ENCODE measurements at places on chromosomes 3 and 15.
A peak's percentile ranks its signal among the peaks of the same experiment; 100 is the strongest.

DNA sequence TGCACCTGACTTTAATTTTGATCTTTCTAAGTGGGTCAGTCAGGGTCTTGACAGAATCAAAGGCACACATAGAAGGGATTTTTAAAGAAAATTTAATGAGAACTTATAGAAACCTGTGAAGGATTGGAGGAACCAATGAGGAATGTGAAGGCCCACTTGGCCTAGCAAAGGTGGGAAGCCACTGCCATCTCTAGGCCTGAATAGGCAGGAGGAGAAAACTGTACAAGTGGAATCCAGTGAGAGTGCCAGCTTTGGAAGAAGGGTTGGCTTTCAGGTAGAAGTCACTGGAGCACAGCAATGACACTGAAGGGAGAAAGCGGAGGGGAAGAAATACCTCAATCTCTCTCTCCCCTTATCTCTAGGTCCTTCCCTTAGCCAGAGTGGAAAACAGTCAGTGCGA is 380.7 kb upstream of the KCNMB2 start:
- no peak overlapping the region for H3K27ac ChIP-seq
- DNase-seq: no peak
- H3K27me3 ChIP-seq: no peaks in the 10 kb centered on the region
- H3K4me1 ChIP-seq: no peaks in the 10 kb centered on the region

- H3K4me1 ChIP-seq: peaks cover 44% of the 10 kb centered on the region
- no peak overlapping the region for H3K27ac ChIP-seq
- no peak for DNase-seq
- no peaks in the 10 kb centered on the region for H3K36me3 ChIP-seq
- H3K4me3 ChIP-seq: no peak overlapping the region
These were observed 30.9 kb upstream of the POLG start for GRCh38 chr15:89365462-89366065.

DNA sequence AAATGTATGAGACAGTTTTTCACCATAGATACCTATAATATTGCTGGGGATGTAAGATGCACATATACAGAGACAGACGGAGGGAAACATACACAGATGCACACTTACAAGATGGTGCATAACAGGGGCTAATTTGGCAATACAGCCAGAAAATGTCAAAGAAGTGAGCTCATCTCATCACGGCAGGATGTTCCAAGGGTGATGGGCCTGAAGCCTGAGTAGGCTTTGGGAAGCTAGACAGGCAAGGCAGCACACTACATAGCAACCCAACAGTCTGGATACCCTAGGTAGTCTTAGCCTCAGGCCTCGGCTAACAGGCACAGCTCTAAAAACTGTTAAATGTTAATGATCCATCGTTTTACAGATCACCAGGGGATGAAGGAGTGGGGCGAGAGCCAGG is 148.5 kb downstream of the OSBPL10 start:
- no peaks in the 10 kb centered on the region for H3K36me3 ChIP-seq
- H3K27ac ChIP-seq: no peak overlapping the region
- no peak for DNase-seq
- no peaks in the 10 kb centered on the region for H3K27me3 ChIP-seq
- H3K4me3 ChIP-seq: no peak overlapping the region
- peaks cover 2% of the 10 kb centered on the region for H3K4me1 ChIP-seq

GRCh38 chr15:65577129-65577996 is 33.6 kb downstream of the INTS14 start:
- no peak overlapping the region for H3K4me3 ChIP-seq
- peaks cover 50% of the 10 kb centered on the region for H3K36me3 ChIP-seq
- DNase-seq: no peak
- no peak overlapping the region for H3K27ac ChIP-seq
- H3K4me1 ChIP-seq: no peaks in the 10 kb centered on the region

- H3K4me1 ChIP-seq: no peaks in the 10 kb centered on the region
- no peaks in the 10 kb centered on the region for H3K36me3 ChIP-seq
- H3K27me3 ChIP-seq: no peaks in the 10 kb centered on the region
- no peak overlapping the region for H3K4me3 ChIP-seq
- H3K27ac ChIP-seq: no peak overlapping the region
- no peak for DNase-seq
These were observed 433.2 kb upstream of the BCHE start for GRCh38 chr3:166270429-166270828.

DNA sequence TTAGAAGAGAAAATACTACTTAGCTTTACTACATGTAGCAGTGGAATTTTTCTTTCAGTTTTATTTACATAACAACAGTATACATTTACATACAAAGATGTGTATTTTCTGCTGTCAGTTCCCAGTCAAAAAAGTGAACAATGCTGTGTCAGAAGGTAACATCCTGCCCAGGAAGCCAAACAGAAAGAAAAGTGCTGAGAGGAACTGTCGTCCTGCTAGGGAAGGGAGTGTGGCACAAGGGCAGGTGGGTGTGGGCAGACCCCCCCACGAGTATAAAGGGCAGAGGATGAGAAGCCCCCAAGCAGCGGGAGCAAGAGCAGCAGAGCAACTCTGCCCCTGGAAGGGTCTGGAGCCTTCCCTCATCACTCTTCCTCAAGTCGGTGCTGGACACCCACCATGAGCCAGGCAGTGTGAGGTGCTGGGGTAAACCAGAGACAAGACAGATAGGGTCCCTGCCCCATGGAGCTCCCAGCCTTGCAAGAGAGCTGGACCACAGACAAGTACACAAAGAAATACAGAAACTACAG is 39.7 kb downstream of the TBC1D2B start:
- H3K4me1 ChIP-seq: peaks cover 86% of the 10 kb centered on the region
- H3K27ac ChIP-seq: peak overlapping the region; percentile 46
- no peak overlapping the region for H3K4me3 ChIP-seq
- H3K27me3 ChIP-seq: no peaks in the 10 kb centered on the region

DNA sequence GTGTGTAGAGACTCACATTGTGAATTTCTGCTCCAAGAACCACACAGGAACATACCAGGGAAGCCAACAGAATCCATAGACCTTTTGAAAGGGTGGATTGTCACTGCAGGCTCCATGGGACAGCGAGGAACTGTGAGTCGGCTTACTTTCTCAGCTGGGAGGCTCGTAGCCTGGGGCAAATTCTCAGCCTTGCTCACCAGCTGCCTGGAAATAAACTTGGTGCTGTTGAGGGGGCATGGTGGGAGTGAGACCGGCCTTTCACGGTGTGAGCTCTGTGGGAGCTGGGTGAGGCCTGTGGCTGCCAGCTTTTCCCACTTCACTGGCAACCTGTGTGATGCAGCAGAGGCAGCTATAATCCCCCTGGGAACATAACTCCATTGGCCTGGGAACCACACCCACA is 146.6 kb upstream of the P2RY1 start:
- no peak overlapping the region for H3K4me3 ChIP-seq
- no peak overlapping the region for H3K27ac ChIP-seq
- no peaks in the 10 kb centered on the region for H3K4me1 ChIP-seq
- DNase-seq: no peak
- no peaks in the 10 kb centered on the region for H3K36me3 ChIP-seq

- H3K27ac ChIP-seq: no peak overlapping the region
- peaks cover 26% of the 10 kb centered on the region for H3K4me1 ChIP-seq
- H3K36me3 ChIP-seq: no peaks in the 10 kb centered on the region
- DNase-seq: no peak
- H3K4me3 ChIP-seq: no peak overlapping the region
These were observed 991 bp downstream of the SOX2 start for GRCh38 chr3:181712553-181713279.

- no peaks in the 10 kb centered on the region for H3K27me3 ChIP-seq
- H3K36me3 ChIP-seq: no peaks in the 10 kb centered on the region
- no peak overlapping the region for H3K27ac ChIP-seq
- no peak overlapping the region for H3K4me3 ChIP-seq
- no peaks in the 10 kb centered on the region for H3K4me1 ChIP-seq
These were observed 26.6 kb downstream of the HDAC11 start for GRCh38 chr3:13506680-13507079.

GRCh38 chr3:23915537-23916108 is 1.2 kb downstream of the NKIRAS1 start:
- peaks cover 29% of the 10 kb centered on the region for H3K4me1 ChIP-seq
- H3K4me3 ChIP-seq: peak overlapping the region; percentile 94
- peaks cover 28% of the 10 kb centered on the region for H3K36me3 ChIP-seq
- H3K27ac ChIP-seq: no peak overlapping the region
- no peak for DNase-seq

- no peak overlapping the region for H3K27ac ChIP-seq
- no peaks in the 10 kb centered on the region for H3K27me3 ChIP-seq
- H3K4me3 ChIP-seq: no peak overlapping the region
- H3K4me1 ChIP-seq: peaks cover 14% of the 10 kb centered on the region
These were observed 15.7 kb downstream of the PDIA5 start for GRCh38 chr3:123082370-123083065.

DNA sequence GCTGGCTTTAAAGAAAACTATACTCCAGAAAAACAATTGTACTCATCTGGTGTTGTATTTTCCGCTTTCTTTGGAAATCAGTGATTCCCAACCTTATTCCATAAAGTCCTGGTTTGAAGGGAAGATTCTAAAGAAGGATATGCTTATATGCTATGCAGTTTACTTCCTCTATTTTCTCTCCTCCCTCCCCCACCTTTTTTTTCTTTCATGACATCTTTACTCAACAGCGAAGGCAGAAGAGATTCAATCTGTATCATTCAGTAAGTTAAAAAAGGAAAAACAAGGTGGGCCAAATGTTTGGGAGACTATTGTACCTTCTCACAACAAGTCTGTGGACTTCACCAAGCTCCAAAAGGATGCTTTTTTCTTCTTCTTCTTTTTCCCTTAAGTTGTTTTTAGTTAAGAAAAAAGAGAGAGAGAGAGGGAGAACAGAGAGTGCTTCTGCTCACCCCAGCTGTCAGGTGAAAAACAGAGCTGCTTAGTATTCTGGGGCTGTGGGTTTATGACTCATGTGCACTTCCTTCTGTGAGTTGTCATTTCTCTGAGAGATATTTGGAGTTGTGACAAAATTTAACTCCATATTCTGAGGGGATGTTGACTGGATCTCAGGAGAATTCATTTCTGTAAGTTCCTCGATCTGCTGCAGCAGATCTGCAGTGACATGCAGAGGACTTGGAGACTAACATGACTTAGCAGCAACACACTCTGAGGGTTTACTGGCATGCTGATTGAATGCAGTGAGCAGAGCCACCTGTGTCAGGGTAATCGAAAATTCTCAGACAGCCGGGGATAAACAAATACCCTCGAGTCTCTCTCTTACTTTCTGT is 70.7 kb downstream of the SSR3 start:
- H3K4me3 ChIP-seq: peak overlapping the region; percentile 31
- H3K27ac ChIP-seq: peak overlapping the region; percentile 66
- DNase-seq: peak; percentile 39
- no peaks in the 10 kb centered on the region for H3K36me3 ChIP-seq
- H3K27me3 ChIP-seq: no peaks in the 10 kb centered on the region

DNA sequence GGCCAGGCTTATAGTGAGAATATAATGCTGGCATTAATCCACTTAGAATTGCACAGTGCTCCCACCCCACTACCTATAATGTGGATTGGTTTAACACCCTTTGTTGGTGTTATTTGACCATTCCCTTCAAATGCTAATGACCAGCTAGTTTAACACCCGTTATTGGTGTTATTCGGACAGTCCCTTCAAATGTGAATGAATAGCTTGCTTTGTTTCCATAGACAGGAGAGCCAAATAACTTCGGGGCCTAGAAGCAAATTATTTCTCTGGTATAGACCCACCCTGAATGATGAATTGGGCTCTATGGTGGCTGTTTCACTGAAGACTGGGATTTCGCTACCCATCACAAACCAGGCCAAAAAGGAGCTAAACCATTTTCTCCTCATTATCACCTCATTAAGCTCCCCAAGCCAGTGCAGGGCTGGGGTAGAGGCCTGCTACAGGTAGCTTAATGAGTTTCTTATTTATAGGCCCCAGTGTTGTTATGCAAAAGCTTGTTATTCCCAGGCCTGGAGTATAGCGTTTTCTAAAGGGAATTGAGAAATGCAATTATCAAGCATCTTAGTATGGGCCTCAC is 494.1 kb upstream of the DPH6 start:
- no peak for DNase-seq
- H3K27me3 ChIP-seq: no peaks in the 10 kb centered on the region
- no peak overlapping the region for H3K27ac ChIP-seq

DNA sequence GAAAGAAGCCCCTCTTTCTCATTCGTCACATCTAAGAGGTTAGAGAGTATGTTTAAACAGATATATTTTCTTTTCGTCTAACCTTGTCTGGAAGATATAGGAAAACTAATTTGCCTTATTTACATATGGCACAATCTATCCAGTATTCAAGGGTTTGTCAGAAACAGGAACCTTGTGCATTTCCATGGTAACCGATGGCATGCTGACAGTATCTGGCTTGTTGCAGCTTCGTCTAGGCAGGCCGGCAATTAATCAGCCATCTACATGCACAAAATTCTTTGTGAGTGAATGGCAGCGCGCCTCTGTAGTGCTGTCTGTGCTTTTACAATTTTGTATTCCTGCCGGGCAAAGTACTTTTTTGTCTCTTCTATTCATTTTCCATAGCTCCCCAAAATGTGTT is 294.0 kb upstream of the SOX2 start:
- H3K27ac ChIP-seq: no peak overlapping the region
- H3K4me1 ChIP-seq: no peaks in the 10 kb centered on the region
- DNase-seq: no peak
- H3K27me3 ChIP-seq: no peaks in the 10 kb centered on the region
- H3K36me3 ChIP-seq: no peaks in the 10 kb centered on the region
- no peak overlapping the region for H3K4me3 ChIP-seq

DNA sequence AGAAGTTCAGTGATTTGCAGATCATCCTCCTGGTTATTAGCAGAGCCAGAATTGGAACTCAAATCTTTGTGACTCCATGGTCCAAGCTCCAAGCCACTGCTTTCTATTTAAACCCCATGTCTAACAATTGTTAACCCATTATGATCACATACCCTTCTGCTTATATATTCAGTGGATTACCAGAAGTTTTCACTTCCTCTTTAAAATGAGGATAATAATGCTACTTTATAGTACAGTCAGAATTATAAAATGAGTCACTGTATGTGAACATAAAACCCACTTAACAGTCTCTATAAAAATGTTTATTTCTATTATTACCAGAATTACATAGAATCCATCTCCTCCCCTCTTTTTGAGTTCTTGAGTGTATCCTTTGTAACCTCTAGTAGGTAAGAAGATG is 550.7 kb upstream of the DPPA4 start:
- no peaks in the 10 kb centered on the region for H3K4me1 ChIP-seq
- no peak overlapping the region for H3K27ac ChIP-seq
- DNase-seq: no peak
- H3K27me3 ChIP-seq: no peaks in the 10 kb centered on the region

DNA sequence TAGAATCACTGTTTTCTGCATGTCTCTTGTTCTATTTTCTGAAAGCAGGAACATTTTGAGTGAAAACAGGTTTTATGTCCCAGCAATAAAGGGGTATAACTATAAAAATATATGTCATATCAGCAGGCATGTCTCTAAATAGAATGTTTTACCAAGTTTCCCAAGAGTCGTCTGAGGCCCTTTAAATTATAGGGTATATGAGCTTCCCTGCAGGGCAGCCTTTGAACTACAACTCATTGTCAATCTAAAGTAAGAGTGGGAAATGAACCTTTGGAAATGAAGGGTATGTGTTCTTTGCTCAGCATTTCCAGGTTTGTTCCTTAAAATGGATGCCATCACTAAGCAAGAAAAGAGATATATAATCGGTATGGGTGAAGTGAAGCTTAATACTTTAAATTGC is 138.6 kb downstream of the LSAMP start:
- H3K36me3 ChIP-seq: no peaks in the 10 kb centered on the region
- no peak for DNase-seq
- H3K27me3 ChIP-seq: no peaks in the 10 kb centered on the region
- H3K4me3 ChIP-seq: no peak overlapping the region
- H3K4me1 ChIP-seq: no peaks in the 10 kb centered on the region
